Natural killer cell (primary cell): ENCODE measurements at places on chromosomes 6 and 20. TPM values are rescaled to one million over a fixed set of nuclear protein-coding genes. Genes with fewer than 3 reads are reported as not detected.

Gene IL17F
- total RNA-seq: not detected

Gene BPIFB2
- not detected for total RNA-seq

Gene TAGAP
- total RNA-seq: 139 TPM

Gene FAM209B
- total RNA-seq: 3.3 TPM

Gene HDGFL1
- total RNA-seq: not detected

Gene CDH22
- total RNA-seq: not detected

GRCh38 chr6:78611886-78612480 lies 255.4 kb upstream of the IRAK1BP1 start:
- DNase-seq: no peak
- no peaks in the 10 kb centered on the region for H3K36me3 ChIP-seq
- H3K27me3 ChIP-seq: no peaks in the 10 kb centered on the region

- no peak for DNase-seq
- H3K4me1 ChIP-seq: no peaks in the 10 kb centered on the region
- no peaks in the 10 kb centered on the region for H3K27me3 ChIP-seq
- no peaks in the 10 kb centered on the region for H3K36me3 ChIP-seq
Observed at GRCh38 chr6:104837158-104837557, 22.6 kb downstream of the HACE1 start.

DNA sequence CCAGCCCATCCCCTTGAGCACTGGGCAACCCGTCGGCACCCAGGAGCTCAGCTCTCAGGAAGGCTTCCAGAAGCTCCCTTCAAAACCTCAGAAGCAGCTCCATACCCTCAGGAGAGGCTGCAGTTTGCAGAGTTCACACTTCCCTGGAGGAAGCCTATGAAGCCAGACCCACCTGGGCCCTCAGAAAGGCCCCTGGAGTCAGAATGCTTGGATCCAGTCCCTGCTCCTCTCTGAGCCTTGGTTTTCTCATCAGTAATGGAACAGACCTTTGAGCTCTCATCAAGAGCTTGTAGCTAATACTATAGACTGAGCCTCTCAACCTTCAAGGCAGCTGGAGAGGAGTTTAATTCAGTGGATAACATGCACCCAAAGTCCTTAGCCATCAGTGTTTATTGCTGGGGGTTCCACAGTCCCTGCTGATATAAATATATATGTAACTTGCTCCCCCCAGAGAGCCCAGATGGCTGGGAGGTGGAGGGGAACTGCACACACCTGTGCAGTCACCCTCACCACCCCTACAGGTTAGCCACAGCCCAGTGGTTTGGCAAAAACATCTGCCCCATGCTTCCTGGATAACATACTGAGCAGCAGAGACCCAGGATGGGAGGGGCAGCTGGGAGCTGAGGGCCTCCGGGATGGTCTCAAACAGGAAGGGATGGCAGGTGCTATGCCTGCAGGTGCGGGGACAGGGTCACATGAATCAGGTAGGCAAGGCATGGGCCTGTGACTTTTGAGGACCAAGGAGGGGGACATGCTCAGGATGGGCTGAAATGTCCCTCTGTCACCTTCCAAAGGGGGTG lies 120.1 kb downstream of the SNX5 start:
- peaks cover 58% of the 10 kb centered on the region for H3K4me1 ChIP-seq
- no peak overlapping the region for H3K4me3 ChIP-seq
- H3K27ac ChIP-seq: no peak overlapping the region
- H3K36me3 ChIP-seq: no peaks in the 10 kb centered on the region

DNA sequence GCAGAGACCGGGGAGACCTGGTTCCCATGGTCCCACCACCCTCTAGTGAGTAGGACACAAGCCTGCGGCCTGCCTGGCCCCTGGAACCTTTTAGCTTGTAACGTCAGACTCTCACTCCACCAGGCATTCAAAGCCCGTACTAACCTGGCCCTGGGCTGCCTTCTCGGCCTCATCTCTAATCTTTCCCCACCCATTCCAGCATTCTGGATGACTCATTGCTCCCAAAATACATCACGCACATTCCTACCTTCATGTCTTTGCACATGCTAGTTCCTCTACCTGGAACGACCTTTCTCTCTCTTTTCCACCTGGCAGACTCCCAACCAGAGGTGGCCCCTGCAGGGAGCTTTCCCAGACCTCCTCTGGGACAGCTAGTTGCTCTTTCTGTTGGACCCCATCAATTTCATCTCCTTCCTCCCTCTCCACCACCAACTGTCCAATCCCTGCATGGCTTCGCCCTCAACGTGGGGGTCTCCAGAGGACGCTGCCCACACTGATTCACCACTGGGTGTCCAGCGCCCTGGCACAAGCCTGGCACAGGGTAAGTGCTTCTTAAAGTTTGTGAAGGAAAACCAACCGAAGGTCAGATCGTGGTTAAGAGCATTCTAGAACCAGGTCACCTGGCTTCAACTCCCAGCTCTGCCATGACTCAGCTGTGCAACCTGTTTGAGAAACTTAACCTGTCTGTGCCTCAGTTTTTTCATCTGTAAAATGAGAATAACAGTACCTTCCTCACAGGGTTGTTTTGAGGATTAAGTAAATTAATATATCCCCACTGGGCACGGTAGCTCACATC lies 35.2 kb downstream of the JPH2 start:
- H3K4me1 ChIP-seq: no peaks in the 10 kb centered on the region
- H3K27ac ChIP-seq: no peak overlapping the region
- H3K27me3 ChIP-seq: no peaks in the 10 kb centered on the region
- no peaks in the 10 kb centered on the region for H3K36me3 ChIP-seq
- no peak for DNase-seq

DNA sequence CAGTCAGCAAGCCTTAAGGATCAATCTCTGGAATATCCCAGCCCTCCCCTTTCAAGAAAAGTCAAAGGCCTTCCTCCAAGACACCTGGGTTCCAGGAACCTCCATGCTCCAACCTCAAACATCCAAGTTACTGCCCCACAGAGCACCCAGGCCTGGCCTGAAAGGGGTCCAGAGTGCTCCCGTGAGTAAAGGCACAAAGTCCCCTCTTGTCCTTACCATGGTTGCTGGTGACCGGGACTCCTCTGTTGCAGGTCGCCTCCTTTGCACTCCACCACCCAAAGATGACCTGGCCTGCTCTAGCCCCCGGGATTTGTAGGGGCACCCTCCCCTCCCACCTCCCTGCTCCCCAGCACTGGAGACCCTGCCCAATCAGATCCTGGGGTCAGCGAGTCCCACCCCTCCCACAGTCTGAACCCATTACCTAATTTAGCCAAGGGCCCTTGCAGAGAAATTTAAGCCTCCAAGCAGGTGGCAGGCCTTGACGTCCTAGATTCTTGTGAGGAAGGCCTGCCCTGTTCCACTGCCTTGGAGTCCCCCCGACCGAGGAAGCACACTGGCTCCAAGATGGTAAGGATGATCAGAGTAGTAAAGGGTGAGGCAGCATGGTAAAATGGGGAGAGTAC lies at the start of gene TNNC2:
Gene TNNC2 (minus strand): TSS at position 283 of the 623 bp plus-strand sequence. CDS start 64 bp downstream, at position 219.
- no peak within 1 kb of the TSS for H3K4me3 ChIP-seq
- H3K4me1 ChIP-seq: peaks cover 16% of the 10 kb centered on the region
- peaks cover 12% of the 10 kb centered on the region for H3K27me3 ChIP-seq
- peaks cover 2% of the 10 kb centered on the region for H3K36me3 ChIP-seq

DNA sequence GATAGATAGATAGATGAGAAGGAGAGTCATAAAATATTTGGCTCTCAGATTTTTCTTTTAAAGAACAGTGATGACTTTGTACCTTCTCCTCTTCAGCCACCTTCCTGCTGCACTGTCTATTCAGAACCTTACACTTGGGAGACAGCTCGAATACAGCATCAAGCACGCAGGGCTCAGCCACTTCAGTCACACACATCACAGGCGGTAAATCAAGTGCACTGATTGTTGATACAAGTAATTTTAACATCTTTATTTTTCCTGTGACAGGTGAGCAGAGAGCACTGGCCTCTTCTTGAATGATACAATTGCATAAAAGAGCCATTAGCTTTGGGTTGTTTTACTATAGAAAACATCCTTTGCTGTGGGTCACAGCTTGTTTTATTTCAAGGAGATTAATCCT lies 1118.5 kb upstream of the EYS start:
- no peak overlapping the region for H3K27ac ChIP-seq
- no peak overlapping the region for H3K4me3 ChIP-seq
- no peaks in the 10 kb centered on the region for H3K36me3 ChIP-seq
- no peaks in the 10 kb centered on the region for H3K4me1 ChIP-seq

- no peak overlapping the region for H3K4me3 ChIP-seq
- H3K4me1 ChIP-seq: peaks cover 23% of the 10 kb centered on the region
- H3K36me3 ChIP-seq: no peaks in the 10 kb centered on the region
- no peaks in the 10 kb centered on the region for H3K27me3 ChIP-seq
Observed at GRCh38 chr6:119142637-119143036, 64.2 kb upstream of the FAM184A start.

DNA sequence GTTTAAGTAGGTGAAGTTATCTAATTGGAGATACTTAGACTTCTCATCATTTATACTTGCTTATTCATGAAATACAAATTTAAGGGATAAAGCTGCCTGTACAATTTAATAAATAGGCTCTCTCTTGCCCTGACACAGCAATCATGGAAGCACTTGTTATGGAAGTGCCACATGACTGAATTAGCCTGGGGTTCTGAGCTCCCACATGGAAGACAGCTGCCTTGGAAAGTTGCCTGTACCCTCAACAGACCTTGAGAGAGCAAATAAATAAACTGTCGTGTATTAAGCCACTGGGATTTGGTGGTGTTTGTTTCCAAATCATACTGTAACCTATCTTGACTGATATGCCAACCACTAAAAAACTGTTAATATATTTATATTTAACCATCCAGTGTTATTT lies 87.0 kb upstream of the RSPO3 start:
- no peak overlapping the region for H3K27ac ChIP-seq
- no peak overlapping the region for H3K4me3 ChIP-seq
- H3K27me3 ChIP-seq: no peaks in the 10 kb centered on the region
- H3K4me1 ChIP-seq: no peaks in the 10 kb centered on the region
- DNase-seq: no peak

DNA sequence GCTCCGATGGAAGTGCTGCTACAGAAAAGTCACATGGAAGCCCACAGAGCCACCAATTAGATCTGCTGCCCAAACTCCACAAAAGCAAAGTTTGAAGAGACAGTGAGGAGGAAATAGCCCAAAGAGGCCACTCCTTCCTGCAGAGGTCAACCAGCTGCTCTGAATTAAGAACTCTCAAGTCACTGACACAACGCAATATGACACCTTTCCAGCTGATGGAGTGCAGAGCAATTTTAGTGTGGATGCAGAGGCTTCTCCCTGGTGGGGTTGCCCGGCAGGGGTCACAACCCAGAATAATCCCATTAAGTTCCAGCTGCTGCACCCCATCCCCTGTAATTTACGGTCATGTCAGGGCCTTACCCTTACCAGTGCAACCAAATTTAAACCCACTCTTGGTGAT lies 361.9 kb upstream of the JARID2 start:
- H3K27ac ChIP-seq: no peak overlapping the region
- no peak for DNase-seq
- H3K36me3 ChIP-seq: no peaks in the 10 kb centered on the region

GRCh38 chr20:1287306-1287705 lies 21.2 kb downstream of the SNPH start:
- no peaks in the 10 kb centered on the region for H3K36me3 ChIP-seq
- no peak overlapping the region for H3K27ac ChIP-seq
- no peaks in the 10 kb centered on the region for H3K4me1 ChIP-seq
- no peaks in the 10 kb centered on the region for H3K27me3 ChIP-seq
- peak; percentile 28 for DNase-seq

DNA sequence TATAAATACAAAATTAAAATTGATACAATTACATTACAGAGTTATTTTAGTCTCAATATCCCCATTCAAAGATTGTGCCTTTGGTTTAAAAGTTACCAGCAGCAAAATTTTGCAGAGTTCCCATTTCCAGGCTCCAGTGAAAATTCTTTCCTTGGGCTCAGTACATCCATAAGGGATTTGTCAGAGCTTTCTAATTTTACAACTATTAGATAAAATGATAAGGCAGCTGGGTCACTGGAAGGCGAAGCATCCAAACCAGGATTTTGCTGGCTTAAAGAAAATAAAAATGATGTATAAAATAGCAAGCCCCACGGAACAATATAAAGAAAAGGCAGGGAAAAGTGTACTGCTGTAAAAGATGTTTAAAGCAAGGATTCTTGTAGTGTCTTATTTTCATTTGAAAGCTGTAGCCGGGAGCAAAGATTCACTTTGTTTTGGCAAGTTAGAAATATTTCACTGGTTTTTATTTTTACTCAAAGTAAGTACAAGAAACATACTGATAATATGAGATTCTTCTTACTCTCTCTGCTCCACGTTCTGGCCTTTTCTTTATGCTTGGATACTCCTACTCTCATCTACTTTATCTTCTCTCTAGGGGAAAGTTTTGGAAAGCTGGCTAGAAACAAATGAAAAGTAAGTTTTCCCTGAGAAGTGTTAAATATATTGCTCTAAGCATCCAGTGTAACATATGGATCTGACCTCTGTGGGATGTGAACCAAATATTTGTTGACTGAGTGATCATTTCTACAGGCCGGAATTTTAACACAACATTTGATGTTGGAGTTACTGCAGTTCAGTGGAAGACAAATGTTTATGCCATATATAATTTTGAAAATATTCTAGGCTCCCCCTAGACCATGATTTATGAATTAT lies 488.4 kb downstream of the PHF3 start:
- no peak overlapping the region for H3K27ac ChIP-seq
- no peaks in the 10 kb centered on the region for H3K36me3 ChIP-seq
- H3K27me3 ChIP-seq: no peaks in the 10 kb centered on the region
- DNase-seq: no peak
- no peaks in the 10 kb centered on the region for H3K4me1 ChIP-seq

DNA sequence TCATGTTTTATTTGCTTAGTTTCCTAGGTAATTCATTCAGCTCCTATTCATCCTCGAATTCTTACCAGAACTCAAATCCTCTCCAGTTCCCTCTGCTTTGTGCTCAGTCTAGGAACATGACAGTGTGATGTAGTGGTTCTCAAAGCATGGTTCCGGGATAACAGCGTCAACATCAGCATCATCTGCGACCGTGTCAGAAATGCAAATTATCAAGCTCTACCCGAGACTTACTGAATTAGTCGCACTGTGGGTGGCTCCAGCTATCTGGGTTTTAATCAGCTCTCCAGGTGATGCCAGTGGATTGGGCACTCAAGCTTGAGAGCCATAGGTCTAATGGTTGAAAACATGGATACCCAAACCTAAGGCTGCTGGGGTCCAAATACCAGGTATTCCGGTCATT lies 7.7 kb upstream of the STK35 start:
- H3K36me3 ChIP-seq: no peaks in the 10 kb centered on the region
- H3K27me3 ChIP-seq: peaks cover 9% of the 10 kb centered on the region
- DNase-seq: no peak
- no peak overlapping the region for H3K27ac ChIP-seq

GRCh38 chr6:169164451-169164850 lies 89.2 kb downstream of the THBS2 start:
- no peaks in the 10 kb centered on the region for H3K4me1 ChIP-seq
- no peak for DNase-seq
- no peak overlapping the region for H3K4me3 ChIP-seq
- H3K27me3 ChIP-seq: no peaks in the 10 kb centered on the region
- no peaks in the 10 kb centered on the region for H3K36me3 ChIP-seq
